ENCODE measurements at places on chromosomes 12 and 14. TPM values are rescaled to one million over a fixed set of nuclear protein-coding genes. Genes with fewer than 3 reads are reported as not detected.

AGAP2 gene
- total RNA-seq, result 2.2 TPM

PLXNC1 gene
- 10.2 TPM for total RNA-seq

- no peaks in the 10 kb centered on the region for H3K27me3 ChIP-seq
- H3K36me3 ChIP-seq, result no peaks in the 10 kb centered on the region
- no peak for DNase-seq
- no peaks in the 10 kb centered on the region for H3K4me1 ChIP-seq
- no peak overlapping the region for H3K4me3 ChIP-seq
Measured at GRCh38 chr12:24416423-24417109, 467.1 kb upstream of the SOX5 start.

DNA sequence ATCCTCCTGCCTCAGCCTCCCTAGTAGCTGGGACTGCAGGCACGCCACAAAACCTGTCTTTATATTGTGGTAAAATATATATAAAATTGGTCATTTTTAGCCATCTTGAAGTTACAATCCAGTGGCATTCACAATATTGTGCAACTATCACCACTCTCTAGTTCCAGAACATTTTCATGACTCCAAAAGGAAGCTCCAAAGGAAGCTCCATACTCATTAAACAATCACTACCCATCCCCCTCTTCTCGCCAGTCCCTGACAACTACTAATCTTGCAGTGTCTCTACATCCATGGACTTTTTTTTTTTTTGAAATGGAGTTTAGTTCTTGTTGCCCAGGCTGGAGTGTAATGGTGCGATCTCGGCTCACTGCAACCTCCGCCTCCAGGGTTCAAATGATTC lies 3.1 kb downstream of the GCH1 start:
- H3K4me3 ChIP-seq, result no peak overlapping the region
- H3K27me3 ChIP-seq, result no peaks in the 10 kb centered on the region
- peaks cover 19% of the 10 kb centered on the region for H3K4me1 ChIP-seq
- H3K27ac ChIP-seq, result no peak overlapping the region

DNA sequence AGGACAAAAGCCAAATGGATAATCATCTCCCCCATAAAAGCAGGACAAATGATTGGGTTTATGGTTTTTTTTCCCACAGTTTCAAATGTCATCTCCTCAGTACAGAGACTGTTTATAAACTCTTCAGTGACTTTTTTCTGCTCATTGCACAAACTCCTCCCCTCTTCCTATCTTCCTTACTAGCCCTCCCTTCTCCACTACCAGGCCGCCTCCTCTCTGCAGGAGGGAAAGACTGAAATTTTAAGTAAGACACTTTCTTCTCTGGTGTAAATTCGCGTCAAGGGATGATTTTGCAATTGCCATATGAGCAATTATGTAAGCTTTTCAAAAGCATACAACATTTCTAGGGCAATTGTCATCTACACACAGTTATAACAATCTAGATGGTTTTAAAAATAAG lies 37.0 kb downstream of the BTG1 start:
- H3K4me1 ChIP-seq, result peaks cover 6% of the 10 kb centered on the region
- no peaks in the 10 kb centered on the region for H3K36me3 ChIP-seq
- no peak overlapping the region for H3K4me3 ChIP-seq
- DNase-seq, result peak; percentile 83
- H3K27me3 ChIP-seq, result no peaks in the 10 kb centered on the region
- H3K27ac ChIP-seq, result no peak overlapping the region

DNA sequence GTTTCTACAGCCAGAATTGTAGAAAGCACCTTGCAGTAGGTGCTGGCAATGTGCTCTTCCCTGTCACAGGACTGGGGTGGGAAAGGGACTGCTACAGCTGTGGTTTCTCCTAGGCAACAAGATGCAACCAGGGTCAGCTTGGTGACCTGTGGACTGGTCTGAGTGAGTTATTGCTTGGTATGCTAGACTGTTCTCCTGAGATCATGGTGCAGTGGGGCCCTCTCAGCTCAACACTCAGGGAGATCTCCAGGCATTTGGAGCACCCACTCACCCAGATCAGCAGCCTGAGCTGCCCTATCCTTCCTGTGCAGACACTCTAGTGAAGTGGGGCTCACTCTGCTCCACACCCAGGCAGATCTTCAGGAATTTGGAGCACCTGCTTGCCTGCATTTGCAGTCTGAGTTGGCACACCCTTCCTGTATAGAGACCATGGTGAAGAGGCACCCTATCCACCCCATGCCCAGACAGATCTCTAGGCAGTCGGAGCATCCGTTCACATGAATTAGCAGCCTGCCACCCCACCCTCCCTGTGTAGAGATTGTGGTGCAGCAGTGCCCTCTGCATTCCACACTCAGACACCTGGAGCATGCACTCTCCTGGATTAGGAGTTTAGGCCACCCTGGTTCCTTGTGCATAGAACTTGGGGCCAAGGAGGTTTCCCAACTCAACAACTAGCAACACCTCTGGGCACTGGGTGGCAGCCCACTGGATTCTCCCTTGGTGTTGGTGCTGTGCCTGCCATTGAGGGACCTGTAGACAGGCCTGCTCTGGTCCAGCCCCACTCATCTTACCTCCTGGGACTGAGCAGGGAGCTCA lies 3.8 kb upstream of the FAM186B start:
- no peak overlapping the region for H3K27ac ChIP-seq
- no peaks in the 10 kb centered on the region for H3K4me1 ChIP-seq
- no peaks in the 10 kb centered on the region for H3K36me3 ChIP-seq
